H7 (cell line): ENCODE measurements at places on chromosomes 12 and 14.

- peak; percentile 67 for DNase-seq
Observed at GRCh38 chr14:95700221-95700976, 13.5 kb downstream of the TCL1A start.

- DNase-seq = peak; percentile 17
Observed at GRCh38 chr12:24864796-24865125, 84.1 kb downstream of the BCAT1 start.

GRCh38 chr14:28966416-28967233, 200.0 kb downstream of the FOXG1 start:
- no peak for DNase-seq

- DNase-seq = no peak
Observed at GRCh38 chr14:88535813-88536212, 19.0 kb downstream of the PTPN21 start.

- peak; percentile 86 for DNase-seq
Observed at GRCh38 chr12:124318278-124319020, 23.6 kb downstream of the RFLNA start.

DNA sequence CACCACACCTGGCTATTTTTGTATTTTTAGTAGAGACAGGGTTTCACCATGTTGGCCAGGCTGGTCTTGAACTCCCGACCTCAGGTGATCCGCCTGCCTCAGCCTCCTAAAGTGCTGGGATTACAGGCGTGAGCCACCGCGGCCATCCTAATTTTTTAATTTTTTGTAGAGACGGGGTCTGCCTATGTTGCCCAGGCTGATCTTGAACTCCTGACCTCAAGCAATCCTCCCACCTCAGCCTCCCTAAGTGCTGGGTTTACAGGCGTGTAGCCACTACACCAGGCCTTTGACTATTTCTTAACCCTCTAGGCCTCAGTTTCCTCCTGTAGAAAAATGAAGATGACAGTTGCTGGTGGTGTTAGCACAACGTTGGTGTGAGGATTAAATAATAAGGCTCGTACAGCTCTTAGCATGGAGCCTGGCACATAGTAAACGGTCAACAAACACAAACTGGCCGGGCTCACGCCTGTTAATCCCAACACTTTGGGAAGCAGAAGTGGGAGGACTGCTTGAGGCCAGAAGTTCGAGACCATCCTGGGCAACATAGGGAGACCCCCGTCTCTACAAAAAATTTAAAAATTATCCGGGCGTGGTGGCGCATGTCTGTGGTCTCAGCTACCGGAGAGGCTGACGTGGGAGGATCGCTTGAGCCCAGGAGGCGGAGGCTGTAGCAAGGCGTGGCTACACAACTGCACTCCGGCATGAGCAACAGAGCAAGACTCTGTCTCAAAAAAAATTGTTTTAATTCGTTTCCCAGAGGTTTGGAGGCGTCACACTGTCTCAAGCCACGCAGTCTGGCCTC, 979 bp downstream of the DDX54 start:
- DNase-seq = no peak

- DNase-seq = no peak
Observed at GRCh38 chr14:79511146-79511545, 700.2 kb downstream of the DIO2 start.

- DNase-seq = peak; percentile 75
Observed at GRCh38 chr14:103031956-103032355, 25.4 kb downstream of the CDC42BPB start.

- no peak for DNase-seq
Observed at GRCh38 chr12:27999521-27999920, 27.0 kb upstream of the PTHLH start.

DNA sequence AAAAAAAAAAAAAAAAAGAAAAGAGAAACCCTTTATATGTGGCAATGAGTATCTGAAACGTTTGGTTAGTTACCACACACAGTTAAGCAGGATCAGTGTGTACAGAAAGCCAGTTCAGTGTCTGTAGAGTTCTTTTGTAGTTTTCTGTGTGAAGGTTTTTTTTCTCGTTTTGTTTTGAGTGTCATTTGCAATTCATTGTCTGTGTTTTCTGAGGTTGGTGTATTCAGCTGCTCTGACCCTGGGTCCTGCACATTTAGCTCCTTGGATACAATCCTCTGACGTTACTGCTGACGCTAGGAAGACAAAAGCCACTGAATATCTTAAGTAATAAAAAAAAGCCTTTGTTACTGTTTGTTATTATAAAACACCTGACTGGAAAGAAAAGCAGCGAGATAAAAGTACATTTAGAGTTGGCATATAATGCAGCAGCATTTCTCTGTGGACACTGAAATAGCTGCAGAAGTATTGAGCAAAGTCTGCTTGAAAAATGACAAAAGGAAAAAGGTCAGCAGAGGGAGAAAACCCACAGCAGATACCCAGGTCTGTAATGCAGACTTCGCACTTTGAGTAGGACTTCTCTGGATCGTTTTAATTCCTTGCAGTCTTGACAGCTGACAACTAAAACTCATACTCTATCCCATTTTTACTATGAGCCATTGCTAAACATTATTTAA, 89.0 kb downstream of the POLR3B start:
- DNase-seq = no peak

- peak; percentile 95 for DNase-seq
Observed at GRCh38 chr14:104171029-104171697, 32.8 kb downstream of the KIF26A start.

- DNase-seq = peak; percentile 60
Observed at GRCh38 chr14:73260574-73260973, 23.3 kb downstream of the PAPLN start.

DNA sequence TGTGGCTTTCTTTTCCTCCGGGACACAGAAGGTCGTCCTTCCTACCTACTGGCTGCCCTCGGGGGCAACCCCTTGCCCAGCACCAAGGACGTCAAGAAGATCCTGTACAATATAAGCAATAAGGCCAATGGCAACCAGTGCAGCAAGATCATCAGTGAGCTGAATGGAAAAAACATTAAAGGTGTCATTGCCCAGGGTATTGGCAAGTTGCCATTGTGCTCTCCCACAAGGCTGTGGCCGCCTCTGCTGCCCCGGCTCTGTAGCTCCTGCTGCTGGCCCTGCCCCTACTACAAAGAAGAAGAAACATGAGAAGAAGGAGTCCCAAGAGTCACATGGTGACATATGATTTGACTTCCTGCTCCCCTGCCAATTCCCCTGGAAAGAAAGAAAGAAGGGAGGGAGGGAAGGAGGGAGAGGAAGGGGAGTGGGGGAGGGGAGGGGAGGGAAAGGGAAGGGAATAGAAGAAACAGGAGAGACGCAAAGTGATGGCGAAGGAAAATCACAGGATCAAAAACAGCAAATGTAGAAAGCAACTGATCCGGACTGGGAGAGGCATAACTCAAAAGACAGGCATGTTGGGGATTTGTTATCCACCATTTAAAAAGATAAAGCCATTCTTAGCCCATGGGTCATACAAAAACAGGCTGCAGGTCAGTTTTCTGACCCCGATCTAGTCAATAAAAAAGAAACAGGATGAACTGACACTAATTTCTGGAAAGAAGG, 61.3 kb upstream of the RESF1 start:
- peak; percentile 68 for DNase-seq

GRCh38 chr12:89393551-89394121, 41.3 kb upstream of the DUSP6 start:
- DNase-seq = no peak

DNA sequence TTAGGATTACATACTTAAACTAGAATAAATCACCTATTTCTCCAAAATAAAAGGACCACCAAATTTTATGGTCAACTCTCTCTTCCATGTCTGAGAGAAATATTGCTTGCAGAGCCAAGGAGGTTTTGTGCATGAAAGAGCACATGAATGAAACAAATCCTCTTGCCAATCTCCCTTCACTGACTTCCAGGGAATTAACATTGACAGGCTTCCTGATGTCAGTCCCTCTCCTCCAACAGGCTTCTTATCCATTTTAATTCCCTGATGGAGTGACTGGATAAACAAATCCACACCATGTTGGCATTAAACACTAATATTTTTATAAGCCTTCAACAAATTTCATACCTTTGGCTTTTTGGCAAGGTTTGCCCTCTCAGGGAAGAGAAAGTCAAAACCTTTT, 45.3 kb upstream of the CNTN1 start:
- DNase-seq = no peak

DNA sequence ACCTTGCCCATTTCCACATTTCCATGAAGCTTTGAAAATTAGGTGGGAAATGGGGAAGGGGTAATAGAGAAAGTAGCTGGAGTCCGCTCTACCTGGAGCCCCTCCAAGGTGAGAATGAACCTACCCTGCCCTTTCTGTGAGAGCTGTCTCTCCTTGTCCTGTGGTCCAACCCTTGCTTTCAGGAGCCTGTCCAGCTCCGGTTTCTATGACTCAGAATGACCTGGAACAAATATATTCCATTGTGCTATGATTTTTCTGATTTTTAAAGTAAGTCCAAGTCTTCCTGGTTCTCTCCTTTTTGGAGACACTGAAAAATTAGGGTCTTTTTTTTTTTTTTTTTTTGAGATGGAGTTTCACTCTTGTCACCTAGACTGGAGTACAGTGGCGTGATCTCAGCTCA, 89.1 kb upstream of the VASH1 start:
- no peak for DNase-seq

DNA sequence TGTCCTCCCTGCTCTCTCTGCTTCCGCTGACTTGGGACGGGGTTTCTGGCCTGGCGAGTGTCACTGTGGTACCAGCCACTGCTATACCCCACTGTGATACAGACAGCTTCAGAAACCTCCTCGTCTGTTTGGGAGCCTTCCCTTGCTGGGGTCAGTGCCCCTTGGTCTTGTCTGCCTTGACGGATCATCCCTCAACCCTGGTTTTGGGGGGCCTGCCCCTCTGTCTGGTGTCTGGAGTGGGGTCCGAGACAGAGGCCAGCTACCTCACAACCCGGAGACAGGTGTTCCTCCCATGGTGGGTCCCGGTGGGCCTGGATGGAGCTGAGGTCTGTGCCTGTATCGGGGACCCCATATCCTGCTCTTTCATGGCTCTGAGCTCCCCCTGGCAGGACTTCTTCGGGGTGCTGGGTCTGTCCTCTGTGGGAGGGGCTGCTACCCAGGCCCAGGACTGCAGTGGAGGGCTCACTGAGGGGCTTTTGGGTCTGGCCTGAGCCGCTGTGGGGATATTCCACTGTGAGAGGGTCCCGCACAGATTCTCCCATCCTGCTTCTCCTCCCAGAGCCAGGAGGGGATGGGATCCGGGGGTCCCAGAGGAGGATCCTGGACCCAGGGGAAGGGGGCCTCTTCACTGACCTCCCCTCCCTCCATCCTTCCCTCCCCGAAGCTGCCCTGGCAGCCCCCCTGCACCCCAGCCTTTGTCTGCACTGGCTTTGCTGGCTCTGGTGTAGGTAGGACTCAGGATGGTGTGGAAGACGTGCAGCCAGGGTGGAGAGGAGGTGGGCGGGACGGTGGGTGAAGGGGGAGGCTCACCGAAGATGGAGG, 365.5 kb downstream of the TMEM121 start:
- DNase-seq = no peak
